ENCODE measurements at places on chromosomes 7 and 10.

DNA sequence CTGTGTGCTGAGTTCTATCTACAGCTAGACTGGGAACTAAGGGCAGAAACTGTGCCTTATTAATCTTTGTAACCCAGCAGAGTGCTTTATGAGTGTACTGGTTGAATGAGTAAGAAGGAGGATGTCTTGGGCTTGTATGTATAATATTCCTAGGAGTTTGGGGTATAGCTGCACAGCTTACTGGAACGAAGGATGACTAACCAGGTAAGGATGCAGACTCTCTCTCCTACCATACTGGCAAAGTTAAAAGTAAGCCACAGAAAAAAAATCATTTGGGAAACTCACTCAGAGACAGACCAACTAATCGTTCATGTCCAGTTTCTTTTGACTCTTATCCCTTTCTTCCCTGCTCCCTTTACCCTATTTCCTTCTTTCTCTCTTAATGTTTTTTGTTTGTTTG, 1.4 kb upstream of the DHTKD1 start:
- DNase-seq: no peak

- DNase-seq: peak; percentile 2
Measured at GRCh38 chr7:115679976-115680375, 350.6 kb downstream of the TFEC start.

DNA sequence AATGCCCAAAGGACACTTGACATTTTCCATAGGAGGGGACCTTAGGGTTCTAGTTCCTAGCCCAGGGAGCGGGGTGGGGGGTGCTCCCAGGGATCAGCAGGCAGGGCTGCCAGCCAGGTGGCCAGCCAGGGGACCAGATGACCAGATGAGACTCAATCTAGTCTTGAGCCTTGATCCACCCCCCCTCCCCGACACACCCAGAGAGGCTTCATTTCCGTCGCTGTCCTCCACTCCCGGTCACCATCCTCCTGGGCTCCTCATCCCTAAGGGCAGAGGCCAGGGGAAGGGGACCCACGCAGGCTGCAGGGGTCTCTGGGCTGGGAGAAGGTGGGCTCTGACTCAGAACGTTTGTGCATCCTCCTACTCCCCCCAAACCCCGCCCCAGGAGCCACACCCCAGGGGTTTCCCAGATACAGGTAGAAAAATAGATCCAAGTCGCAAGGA, 1.0 kb downstream of the STX1A start:
- DNase-seq: peak; percentile 45

- DNase-seq: no peak
Measured at GRCh38 chr10:69665474-69666320, 35.6 kb downstream of the FAM241B start.

- DNase-seq: no peak
Measured at GRCh38 chr10:29067161-29067560, 221.7 kb upstream of the LYZL1 start.

GRCh38 chr7:26042237-26042636, 109.8 kb upstream of the NFE2L3 start:
- DNase-seq: no peak

- no peak for DNase-seq
Measured at GRCh38 chr10:11145495-11145855, 127.8 kb downstream of the CELF2 start.

DNA sequence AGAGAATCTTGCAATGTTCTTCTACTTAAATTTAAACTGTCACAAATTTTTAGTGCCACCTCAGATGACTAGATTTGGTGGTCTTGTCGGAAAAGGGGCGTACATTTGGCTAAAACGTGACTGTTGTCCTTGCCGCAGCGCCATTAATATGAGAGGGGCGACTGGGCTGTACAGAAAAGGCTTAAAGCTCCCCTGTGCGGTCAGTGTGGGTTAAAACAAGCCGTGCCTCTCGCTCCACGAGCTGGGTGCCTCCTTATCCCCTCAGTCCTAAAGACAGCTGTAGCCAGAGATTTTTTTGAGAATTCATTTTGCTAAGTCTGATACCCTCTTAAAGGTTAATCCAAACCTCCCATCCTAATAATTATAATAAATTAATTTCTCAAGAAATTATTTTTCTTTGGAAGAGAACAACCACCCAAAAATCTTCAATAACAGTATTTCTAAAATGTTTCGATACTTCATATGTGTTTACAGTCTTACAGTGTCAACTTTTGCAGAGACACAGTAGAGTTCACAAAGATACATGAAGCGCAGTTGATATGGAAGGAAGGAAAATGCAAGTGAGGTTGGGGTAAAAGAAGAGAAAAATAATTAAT, 68.6 kb downstream of the C7orf25 start:
- DNase-seq: no peak

GRCh38 chr7:82335927-82336326, 107.7 kb downstream of the CACNA2D1 start:
- no peak for DNase-seq

DNA sequence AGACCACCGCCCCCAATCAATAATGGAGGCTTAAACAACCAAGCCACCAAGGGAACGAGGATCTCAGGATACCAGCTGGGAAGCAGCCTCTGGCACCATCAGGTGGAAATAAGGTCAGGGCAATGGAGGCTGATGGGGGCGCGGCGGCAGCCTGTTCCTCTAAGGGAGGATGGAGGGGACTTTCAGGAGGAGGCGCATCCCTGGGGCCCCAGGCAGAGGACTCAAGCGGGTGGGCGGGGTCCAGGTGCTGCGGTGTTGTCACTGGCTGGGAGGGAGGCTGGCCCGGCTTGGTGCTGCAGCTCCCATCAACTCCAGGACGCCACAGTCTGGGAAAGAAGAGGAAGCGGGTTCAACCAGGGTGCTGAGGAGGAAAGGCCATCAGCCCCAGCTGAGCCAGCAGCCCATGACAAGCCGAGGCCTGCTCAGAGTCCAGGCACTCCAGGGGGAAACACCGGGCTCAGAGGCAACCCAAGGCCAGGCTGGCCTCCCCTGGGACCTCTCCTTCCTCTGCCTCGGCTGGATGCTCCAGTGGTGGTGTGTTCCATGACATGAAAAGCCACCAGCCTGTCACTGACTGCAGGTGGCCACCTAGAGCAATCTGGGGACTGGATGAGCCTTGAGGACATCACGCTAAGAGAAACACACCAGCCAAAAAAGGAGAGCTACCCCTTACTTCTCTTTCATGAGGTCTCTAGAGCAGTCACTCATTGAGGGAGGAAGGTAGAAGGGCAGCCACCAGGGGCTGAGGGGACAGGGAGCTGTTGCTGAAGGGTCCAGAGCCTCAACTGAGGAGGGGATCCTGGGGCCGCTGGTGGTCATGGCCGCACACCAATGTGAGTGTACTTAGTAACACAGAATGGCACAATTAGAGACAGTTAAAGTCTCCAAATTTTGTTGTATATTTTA, 4.6 kb downstream of the GIGYF1 start:
- no peak for DNase-seq

DNA sequence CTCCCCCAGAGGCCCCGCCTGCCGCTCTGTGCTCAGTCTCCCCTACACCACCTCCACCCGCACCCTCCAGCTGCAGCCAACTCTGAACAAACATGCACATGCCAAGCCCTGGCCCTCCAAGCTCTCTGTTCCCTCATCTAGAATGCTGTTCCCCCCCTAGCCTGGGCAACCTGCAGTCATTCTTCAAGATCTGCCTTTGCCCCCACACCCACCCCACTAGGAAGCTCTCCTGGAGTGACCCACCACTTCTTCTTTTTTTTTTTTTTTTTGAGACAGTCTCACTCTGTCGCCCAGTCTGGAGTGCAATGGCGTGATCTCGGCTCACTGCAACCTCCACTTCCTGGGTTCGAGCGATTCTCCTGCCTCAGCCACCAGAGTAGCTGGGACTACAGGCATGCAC, 13.7 kb downstream of the MYL10 start:
- DNase-seq: no peak

DNA sequence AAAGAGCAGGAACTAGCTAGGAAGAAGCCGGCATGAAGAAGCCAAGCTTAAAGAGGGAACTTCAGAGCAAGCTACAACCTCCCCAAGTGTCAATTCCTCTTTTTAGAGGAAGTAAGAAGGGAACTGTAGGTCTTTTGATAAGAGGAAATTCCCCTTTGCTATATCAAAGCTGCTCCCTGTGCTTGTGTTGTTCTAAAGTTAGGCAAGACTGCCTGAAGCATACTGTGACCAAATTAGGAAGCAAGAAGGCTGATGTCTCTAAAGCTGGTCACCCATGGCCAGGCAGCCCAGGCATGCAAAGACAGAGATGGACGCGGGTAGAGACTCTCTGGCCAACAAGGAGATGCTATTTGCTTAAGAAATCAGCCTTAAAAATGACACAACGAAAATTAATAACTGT, 87.9 kb downstream of the RNF216 start:
- DNase-seq: no peak

DNA sequence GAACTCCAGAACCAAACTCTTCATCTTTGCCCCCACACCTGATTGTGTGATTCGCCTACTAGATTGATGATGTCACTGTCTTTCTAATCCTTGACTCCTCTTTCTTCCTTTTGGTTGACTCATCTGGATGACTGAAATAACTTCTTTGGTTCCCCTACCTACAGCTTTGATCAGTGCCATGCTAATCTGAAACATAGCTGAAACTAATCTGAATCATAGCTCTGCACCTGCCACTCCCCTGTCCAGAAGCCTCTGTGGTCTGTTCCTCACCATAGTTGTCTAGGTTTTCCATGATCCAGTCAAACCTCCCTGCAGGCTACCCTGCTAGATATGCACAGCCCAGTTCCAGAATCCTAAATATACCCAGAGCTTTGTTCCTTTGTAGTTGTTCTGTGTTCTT, 51.9 kb downstream of the ZNF365 start:
- DNase-seq: no peak

GRCh38 chr10:108375691-108376090, 1211.2 kb upstream of the SORCS1 start:
- DNase-seq: no peak

- no peak for DNase-seq
Measured at GRCh38 chr7:148962440-148962822, 65.9 kb downstream of the PDIA4 start.

DNA sequence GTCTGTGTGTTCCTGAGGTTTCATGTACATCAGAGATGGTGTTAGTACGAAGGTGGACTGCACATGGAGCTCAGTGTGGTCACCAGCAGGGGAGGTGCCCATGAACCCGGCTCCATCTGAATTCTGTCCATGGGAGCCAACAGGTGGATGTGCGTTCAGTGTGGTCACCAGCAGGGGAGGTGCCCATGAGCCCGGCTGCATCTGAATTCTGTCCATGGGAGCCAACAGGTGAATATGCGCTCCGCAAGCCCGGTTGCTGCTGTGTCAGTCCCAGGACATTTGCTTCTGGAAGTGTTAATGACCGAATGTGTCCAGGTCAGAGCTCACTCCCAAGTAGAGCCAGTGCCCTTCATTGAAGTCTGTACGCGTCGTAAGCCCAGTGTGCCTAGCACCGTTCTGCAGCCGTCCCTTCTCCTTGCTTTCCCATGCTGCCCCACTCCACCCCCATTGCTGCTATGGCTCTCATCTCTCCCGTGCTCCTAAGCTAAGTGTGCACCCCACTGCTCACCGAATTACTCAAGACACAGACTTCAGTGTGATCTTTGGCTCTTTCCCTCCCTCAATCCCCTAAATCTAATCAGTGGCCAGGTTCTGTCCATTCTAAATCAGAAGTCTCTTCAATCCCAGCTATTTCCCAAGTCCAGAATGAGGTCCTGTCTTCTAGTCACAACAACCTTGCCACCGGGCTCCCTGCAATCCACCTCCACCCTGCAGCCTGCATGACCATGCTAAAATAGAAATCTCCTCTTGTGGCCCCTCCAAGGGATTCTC, 352.4 kb downstream of the TCERG1L start:
- DNase-seq: no peak

- no peak for DNase-seq
Measured at GRCh38 chr7:43325595-43325994, 213.1 kb downstream of the HECW1 start.

DNA sequence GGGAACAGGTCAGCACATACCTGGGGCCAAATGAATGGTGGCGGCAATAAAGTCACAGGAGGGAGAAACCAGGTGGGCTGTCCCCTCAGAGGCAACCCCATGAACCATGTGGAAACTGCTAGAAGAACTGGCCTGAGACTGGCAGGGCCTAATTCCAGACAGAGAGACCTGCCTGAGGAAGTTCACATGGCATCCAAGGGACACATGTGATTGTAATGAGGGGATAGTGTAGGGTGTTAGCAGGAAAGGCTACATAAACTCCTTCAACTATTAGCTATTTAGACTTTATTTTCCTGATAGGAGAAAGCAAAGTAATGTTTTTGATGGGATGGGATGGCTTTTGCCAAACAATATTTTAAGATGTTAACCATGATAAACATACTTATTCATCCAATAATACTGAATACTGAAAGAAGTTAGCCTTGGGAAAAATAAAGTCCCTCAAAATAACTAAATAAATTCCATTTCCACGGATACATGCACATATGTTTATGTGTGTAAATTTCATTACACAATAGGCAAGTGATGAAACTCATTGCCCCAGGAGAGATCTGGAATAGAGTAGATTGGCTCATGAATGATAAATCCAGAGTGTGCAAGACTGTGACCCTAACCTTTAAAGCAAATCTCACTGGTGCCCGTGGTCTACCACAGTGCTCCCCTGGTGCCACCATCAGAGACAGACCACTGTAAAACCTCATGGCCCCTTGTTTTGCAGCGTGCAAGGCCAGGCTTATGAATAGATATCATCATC, 137.0 kb downstream of the NRF1 start:
- no peak for DNase-seq

DNA sequence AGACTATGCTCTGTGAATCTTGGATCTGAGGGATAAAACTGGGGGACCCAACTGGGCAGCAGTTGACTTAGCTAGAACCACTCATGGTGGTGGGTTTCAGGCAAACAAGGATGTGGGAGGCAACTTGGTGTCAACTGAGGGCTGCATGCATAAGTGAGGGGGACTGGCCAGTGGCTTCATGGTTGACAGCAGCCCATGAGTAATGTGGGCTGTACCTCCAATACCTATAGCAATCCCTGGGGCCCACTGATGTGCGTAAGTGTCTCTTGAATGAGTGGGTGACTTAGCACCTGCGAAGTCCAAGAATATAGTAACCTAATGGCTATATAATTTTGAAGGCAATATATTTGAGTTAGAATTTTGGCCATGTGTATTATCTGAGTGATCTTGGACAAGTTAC, 13.7 kb upstream of the MAP3K8 start:
- no peak for DNase-seq

DNA sequence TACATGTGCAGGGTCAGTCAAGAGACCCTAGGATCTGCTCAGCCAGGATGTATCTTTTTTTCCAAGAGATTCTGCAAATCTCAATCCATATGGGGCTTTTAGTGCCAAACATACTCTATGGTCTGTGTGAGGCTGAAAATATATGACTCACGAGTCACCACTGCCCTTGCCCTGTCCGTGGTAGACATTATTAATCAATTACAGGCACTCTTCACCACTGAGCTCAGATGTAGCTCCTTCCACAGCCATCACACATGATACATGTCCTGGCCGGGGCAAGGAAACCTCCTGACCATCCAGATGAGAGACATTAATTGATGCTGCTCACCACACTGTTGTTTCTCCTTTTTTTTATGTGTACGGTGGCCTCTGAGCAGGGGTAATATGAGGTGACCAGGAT, 90.2 kb upstream of the RET start:
- no peak for DNase-seq

- no peak for DNase-seq
Measured at GRCh38 chr10:116186273-116186672, 86.7 kb downstream of the GFRA1 start.

All from bone marrow (tissue), 2 donors.